ENCODE measurements at places on chromosomes 3 and 15. TPM values are rescaled to one million over a fixed set of nuclear protein-coding genes. Genes with fewer than 3 reads are reported as not detected.

The OR5K1 gene
- not detected for total RNA-seq

The SPATA12 gene
- not detected for total RNA-seq

The CIB2 gene
- 5.6 TPM for total RNA-seq

The STRA6 gene
- total RNA-seq = 3.5 TPM

The CHRD gene
- total RNA-seq = not detected

The PARP16 gene
- 2.1 TPM for total RNA-seq

The GADL1 gene
- not detected for total RNA-seq

The BHLHE40 gene
- total RNA-seq = 48.9 TPM

The FNDC3B gene
- 112 TPM for total RNA-seq

The CCR5 gene
- not detected for total RNA-seq

The MTMR10 gene
- 11.8 TPM for total RNA-seq

The TRAIP gene
- 0.68 TPM for total RNA-seq

The WNT7A gene
- 13.7 TPM for total RNA-seq

The PP2D1 gene
- total RNA-seq = not detected

The CLDN18 gene
- total RNA-seq = not detected

The ESYT3 gene
- total RNA-seq = 0.64 TPM

The DNAH1 gene
- total RNA-seq = 1.9 TPM

The LIPC gene
- not detected for total RNA-seq

The SEC11A gene
- total RNA-seq = 190 TPM

The LIPH gene
- 2.4 TPM for total RNA-seq

The SRGAP3 gene
- total RNA-seq = 11.3 TPM

The CCR9 gene
- total RNA-seq = not detected
